NCI-H524 treated with DMSO at 0.1 percent for 48 hours (cell line): ENCODE measurements at places on chromosomes 7 and 10.
A peak's percentile ranks its signal among the peaks of the same experiment; 100 is the strongest.

- no peak for DNase-seq
These were observed 130.4 kb upstream of the GHITM start for GRCh38 chr10:84008878-84009277.

DNA sequence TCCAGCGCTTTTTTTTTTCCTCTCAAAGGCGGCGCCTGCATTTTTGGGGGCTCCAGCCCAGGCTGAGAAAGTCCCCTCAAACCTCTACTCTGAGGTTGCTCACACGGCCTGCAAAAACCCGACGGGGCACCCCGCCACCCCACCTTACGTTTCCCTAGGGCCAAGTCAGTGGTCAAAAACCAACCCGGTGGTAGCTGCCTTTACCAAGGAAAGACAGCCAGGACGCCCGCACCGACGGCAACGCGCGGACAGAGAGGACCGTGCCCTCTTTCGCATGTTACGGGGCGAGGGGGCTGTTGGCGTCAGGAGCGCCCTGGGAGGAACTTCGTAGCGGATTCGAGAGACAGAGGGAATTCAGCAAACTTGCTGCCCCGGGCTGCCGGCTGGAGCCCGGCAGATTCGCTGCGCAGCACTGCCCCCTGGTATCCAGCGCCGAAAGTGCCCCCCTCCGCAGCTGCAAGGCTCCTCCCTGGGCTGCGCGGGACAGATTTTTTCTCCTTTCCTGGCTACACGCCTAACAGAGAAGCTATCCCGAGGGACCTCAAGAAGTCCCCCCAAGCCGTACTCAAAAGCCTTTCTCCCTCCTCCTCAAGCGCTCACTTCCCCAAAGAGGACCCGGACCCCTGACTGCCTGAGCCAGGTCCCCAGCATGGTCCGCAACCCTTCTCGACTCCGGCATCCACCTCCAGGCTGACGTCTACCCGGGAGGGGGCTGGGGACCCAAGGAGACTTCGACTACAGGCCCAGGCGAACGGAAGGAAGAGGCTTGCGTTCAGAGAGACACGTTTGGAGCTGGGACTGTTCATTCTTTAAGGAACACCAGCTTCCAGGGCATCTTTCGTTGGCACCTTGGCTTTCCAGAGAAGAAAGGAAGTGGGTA lies 27.7 kb upstream of the VAX1 start:
- DNase-seq, result no peak

- peak; percentile 52 for DNase-seq
These were observed 140.9 kb downstream of the ADCYAP1R1 start for GRCh38 chr7:31192986-31193385.

GRCh38 chr10:107919626-107920235 lies 755.2 kb upstream of the SORCS1 start:
- no peak for DNase-seq

DNA sequence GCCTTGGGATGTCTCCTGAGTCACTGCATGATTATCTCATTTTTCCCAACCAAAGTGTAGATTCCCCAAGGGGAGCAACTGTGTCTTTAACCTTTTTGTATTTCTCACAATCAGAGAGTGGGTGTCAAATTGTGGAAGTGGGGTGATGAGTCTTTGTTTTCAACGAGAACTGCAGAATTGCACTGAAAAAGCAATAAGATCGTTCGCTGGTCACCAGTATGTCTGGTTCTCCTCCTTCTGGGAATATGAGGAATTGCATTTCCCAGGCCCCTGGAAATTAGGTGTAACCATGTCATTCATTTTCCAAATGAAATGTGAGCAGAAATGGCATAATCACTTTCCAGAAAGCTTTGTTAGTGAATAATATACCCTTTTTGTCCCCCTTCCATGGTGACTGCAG lies 326.9 kb downstream of the GPAM start:
- no peak for DNase-seq

DNA sequence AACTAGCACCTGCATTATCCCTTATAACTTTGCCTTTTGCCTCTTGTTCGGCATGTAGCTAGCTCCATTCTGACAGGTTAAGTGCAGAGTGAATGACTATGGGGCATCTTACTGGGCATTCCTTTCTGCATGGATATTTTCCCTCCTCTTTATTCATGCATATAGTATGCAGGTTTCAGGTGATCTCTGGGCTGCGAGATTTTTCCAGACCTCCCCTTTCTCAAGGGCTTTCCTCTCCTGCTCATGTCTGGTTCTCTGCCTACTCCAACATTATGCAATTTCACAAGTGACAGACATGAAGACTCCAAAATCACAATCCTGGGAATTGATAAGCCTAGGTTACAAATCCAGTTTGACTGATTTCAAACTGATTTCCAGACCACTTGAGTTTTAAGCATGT lies 503.8 kb downstream of the NXPH1 start:
- DNase-seq, result no peak

GRCh38 chr7:131602994-131603372 lies 46.6 kb upstream of the PODXL start:
- DNase-seq, result no peak

DNA sequence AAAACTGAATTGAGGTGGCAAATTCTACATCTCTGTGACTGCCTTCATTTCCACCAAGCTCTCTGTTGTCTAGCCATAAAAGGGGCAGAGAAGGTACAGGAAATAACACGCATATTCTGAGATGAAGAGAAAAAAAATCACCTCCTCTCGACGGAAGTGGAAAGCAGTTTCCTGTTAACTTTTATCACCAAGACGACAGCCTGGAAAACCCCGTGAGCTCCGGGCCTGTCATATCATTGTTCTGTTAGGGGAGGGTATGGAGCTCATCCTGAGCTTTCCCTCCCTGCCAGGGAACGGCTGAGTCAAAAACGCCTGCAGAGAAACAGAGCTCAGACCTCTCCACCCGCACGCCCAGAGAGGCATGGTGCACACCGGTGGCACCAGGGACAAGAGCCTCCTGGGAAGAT lies 200.3 kb downstream of the PRPF18 start:
- no peak for DNase-seq

DNA sequence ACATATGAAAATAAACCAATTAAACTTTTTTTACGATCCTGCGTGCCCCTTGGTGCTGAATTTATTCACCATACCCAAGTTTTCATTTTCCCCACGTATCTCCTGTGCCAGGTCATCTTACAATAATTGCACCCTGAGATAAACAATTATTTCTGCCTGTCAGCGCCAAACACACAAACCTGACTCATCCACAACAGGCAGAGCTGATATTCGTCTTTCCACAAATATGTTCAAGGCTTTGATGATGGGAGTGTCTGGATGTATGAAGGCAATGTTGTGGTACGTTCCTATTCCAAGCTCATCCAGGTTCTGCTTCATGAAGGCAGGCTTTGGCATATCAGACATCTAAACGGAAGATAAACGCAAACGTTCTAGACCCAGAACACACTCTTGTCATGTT lies 45.8 kb upstream of the RHEB start:
- no peak for DNase-seq

GRCh38 chr7:707296-708000 lies 19.1 kb upstream of the DNAAF5 start:
- no peak for DNase-seq

- no peak for DNase-seq
These were observed 25.0 kb upstream of the CALN1 start for GRCh38 chr7:72437061-72437585.

DNA sequence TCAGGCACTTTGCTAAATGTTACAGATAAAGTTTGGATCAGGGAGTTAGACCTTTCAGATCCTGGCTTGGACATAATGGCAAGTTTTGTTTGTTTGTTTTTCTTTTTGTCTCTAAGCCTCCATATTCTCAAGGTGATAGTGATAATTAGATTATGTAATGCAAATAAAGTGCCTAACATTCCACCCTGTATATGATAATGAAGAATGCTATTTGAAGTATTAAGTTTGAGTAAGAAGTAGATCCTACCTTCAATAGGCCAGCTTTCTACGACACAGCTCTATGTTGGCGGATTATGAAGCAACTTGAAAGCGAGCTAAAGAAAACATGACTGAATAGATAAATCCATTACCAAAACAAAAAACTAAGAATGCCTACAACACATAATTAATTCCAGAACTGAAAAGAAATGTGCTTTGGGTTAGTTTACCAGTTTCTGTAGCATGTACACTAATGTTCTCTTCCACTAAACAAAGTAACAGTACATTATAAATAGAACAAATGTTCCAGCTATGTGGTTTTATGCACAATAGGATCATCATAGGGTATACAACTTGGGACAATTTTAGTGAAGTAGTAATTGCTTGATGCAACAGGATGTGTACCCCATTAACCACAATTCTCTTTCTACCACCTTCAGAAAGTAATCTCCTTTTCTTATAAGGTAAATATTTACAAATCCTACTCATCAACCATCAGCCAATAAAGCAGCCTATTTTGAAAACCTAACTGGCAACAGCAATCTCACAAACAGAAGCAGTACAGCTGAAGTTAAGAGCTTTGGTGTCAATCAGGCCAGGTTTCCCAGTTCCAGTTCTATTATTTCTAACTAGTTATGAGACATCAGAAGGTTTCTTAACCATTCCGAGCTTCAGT lies 1.5 kb downstream of the SEM1 start:
- no peak for DNase-seq

- peak; percentile 84 for DNase-seq
These were observed 60.9 kb downstream of the SLC35B4 start for GRCh38 chr7:134255814-134256213.

DNA sequence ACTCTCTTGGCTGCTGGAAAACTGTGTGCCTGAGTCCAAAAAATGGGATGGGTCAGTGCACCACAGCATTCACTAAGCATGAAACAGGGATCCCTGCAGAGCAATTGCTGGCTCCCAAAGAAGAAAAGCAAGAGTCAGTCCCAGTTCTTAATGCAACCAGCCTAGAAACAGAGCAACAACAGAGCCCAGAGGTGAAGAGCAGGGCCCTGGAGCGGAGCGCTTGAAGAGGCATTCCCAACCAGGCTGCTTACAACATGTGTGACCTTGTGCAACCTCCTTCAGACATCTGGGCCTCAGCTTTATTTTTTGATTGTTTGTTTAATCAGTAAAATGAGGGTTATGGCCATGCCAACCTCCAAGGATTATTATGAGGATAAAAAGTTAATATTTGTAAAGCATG lies 543.7 kb upstream of the COBL start:
- no peak for DNase-seq

DNA sequence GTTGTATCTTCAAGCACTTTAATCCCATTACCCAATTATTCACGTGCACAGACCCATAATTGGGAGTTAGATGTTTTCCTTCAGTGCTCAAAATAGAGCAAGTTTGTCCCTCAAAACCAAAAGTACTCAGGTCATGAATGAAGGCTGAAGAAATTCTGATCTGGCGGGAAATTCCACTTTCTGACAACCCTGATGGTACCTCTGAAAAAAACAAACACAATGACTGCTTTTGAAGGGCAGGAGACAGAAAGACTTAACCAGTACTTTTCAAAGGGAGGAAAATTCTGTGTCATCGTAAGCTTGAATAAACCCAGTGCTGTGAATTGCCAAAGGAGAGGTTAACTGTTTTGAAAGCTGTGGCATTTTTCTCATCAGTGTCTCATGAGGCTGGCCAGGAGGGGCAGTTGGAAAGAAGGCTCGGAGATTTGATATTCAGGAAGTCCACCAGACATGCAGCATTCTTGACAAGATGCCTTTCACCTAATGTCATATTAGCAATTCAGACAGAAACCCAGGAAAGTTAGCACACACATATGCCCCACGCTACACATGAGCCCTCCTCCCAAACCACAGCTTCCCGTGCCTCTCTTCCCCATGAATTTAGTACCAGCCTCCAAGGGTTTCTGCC lies 347.0 kb downstream of the KCNMA1 start:
- DNase-seq, result no peak

- DNase-seq, result no peak
These were observed 78.9 kb upstream of the PRLHR start for GRCh38 chr10:118674226-118674919.
